ENCODE measurements at places on chromosomes 12 and 14. TPM values are rescaled to one million over a fixed set of nuclear protein-coding genes. Genes with fewer than 3 reads are reported as not detected.

DNA sequence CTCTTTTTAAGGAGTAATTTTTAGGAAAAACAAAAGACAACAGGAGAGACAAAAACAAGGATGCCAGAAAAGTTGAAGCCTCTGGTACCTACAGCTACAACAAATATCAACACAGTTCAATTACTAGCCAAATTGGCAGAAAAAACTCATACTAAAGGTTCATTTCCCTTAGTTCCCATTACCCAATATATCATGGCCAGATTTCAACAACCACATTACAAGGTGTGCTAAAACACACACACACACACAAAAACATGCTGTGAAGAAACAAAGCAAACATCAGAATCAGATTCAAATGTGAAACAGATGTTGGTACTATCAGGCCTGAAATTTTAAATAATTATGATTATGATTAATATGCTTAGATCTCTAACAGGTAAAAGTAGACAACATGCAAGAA lies 272.7 kb upstream of the CLEC14A start:
- DNase-seq: no peak

- no peak for DNase-seq
Measured at GRCh38 chr12:132672678-132673077, 14.5 kb downstream of the POLE start.

HHIPL1 gene
- polyA plus RNA-seq: 1.8 TPM

GARIN6 gene
- polyA plus RNA-seq: not detected

- no peak for DNase-seq
Measured at GRCh38 chr14:99724939-99725773, 41.1 kb downstream of the CYP46A1 start.

Data from forelimb muscle (tissue), 1 donor.